ENCODE measurements at places on chromosomes 5 and 9.

DNA sequence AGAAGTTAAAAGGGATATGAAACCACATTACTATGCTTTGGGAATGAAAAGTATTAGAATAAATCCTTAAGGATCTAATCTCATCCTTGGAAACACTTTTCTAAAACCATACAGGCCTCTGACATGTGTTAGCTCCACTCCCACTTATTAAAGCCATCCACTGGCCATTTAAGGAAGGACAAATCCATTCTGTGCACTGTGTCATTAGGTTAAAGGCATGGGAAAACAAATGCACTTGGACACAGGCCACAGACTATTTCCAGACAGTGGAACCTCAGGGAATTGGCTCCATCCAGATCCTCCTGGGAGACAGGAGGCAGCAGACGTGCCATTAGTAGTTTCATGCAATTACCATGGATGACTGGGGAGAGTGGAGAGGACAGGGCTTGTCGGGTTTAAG, 454.9 kb downstream of the ENC1 start:
- no peak for DNase-seq

DNA sequence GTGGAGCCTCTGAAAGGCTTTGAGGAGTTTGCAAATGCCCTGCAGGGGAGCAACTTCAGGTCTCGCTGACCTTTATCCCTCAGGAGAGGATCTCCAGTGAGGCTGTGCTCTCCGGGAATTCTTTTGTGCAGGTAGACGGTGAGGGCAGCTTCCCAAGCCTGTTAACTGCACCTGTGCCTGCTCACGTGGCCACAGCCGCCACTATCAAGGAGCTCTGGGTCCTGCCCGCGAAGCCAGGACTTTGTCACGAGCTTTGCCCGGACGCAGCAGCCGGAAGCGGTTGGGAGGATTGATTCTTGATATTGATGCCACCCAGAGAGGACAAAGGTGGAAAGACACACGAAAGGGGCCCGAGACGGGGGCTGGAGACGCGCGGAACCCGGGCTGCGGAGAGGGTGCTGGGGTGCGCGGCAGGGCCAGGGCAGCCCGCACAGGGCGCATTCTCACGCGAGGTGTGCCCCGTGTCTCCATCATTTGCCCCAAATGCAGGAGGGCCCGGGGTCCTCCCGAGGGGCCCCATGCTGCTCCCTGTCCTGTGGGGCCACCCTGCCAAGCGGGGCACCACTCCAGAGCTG, 18.2 kb downstream of the SLC9A3 start:
- DNase-seq = no peak

DNA sequence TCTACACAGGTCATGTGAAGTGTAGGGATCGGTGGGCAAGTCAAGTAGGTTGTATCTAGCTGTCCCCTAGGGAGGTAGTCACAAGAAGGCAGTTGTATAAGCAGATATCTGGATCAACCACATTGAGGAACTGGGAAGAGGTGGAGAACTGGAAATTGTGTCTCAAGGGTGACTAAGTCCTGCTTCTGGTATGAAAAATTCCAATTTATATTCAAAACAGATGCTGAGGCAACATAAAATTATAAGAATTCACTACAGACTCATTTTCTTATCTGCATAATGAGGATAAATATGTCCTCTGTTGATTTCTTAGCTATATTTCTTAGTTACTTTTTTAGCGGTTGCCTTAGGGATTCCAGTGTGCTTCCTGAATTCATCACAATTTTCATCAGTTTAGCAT, 46.8 kb downstream of the GALNT12 start:
- DNase-seq = no peak

GRCh38 chr9:34929506-34930102, 28.5 kb upstream of the PHF24 start:
- peak; percentile 23 for DNase-seq

- DNase-seq = no peak
Measured at GRCh38 chr5:115892021-115892420, 50.3 kb downstream of the AP3S1 start.

DNA sequence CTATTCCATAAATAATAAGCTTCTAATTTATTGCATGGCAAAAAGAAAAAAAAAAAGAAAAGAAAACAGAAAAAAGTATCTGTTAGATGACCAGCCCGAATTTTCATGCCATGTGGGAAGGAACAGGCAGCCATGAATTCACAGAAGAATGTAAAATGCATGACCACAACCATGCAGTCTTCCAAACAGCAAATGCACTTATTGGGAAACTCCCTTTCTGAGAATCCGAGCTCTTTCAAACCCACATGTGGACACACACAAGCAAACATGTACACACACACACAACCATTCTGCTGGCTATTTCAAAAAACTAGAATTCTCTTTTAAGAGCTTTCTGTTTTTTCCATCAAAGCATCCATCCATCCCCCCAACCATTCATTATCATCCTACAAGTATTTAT, 236.1 kb downstream of the DNAH5 start:
- DNase-seq = no peak

GRCh38 chr5:133117166-133117911, 65.5 kb downstream of the HSPA4 start:
- DNase-seq = no peak

DNA sequence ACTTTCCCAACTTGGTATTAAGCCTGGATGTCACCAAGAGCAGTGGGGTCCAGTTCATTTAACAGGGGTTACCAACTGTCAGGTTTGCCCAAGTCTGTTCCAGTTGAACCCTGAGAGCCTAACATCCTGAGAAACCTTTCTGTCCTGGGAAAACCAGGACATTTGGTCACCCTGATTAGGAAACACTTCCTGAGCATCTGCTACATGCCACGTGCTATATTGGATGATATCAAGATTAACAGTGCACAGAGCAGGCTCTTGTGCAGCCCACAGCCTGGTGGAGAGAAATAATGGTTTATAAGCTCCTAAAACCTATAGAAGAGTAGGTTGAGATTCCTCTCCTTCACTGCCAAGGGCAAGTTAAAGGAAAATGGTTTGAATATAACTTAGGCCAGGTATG, 102.9 kb upstream of the RAD23B start:
- DNase-seq = no peak

DNA sequence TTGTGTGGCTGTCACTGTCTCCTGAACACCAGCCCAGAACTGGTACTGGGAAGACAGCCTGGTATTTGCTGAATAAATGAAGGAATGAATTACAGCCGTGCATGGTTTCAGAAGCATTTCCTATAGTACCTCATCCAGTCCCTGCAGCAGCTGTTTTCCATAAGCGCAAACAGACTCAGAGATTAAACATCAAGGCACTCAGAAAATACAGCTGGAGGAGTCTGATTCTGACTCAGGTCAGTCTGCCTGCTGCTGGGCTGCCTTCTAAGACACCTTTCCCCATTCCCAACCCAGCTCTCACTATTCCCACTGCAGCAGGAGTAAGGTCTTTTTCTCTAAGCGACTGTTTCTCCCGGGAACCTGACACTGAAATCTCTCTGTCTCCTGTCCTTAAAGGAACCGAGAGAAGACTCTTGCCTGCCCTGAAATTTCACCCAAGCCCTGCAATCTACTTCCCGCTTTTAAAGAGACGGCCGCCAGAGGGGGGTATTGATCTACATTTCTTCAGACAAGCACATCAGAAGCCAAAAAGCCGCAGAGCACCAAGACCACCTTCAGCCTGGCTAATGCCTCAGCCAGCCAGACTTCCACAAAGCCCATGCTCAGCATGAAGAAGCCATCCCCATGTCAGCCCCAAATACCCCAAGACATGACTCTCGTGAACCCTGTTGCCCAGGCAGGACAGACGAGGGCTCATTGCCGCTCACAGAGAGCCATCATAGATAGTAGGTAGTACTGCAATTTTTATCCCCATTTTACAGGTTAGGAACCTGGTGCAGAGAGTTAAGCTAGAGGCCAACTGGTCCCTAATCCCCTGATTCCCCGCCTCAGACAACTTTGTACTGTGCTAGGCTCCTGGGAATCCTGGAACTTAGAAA, 5.4 kb upstream of the FOXI1 start:
- DNase-seq = peak; percentile 67

GRCh38 chr9:93948441-93949072, 6.6 kb downstream of the BARX1 start:
- no peak for DNase-seq

- no peak for DNase-seq
Measured at GRCh38 chr5:8634219-8634618, 765.3 kb downstream of the MTRR start.

- no peak for DNase-seq
Measured at GRCh38 chr9:6944093-6944551, 186.3 kb downstream of the KDM4C start.

- no peak for DNase-seq
Measured at GRCh38 chr9:95193067-95193466, 124.4 kb downstream of the FANCC start.

DNA sequence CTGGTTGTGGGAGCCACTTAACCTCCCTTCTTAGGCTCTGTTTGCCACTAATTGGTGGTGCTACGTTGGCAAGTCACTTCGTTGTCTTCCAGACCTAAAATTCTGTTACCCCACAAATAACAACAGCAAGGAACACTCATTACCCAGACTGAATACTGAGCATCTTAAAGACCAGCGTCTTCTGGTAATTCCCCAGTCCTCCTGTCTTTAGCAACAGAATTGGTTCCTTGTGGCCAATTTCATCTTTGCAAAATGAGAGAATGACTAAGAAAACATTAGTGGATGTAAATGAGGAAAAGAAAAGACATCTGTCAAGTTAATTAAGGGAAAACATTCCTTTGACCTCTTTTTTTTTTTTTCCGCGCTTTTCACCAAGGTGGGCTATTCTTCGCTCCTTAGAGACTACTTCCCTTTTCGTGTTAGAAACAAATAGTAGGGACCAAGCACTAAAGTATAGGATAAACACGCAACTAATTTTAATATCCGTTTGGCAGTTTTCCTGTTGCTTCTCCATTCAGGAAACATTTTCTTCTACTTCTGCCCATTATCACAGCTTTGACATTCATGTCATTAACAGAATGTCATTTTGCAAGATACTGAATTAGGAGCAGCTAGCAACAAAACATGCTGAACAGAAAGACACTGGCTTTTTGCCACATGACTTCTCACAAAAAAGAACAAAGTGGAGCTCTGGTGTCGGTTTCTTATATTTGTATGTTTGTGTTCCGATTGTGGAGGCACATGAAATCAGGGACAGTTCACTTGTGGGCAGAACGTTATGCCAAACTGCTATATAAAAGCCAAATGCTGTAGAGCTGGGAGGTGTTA, 154.2 kb downstream of the CD180 start:
- no peak for DNase-seq

GRCh38 chr5:32207355-32207634, 33.2 kb upstream of the GOLPH3 start:
- DNase-seq = no peak

- DNase-seq = no peak
Measured at GRCh38 chr5:57650360-57651069, 167.9 kb upstream of the ACTBL2 start.

GRCh38 chr9:126915281-126915816, 767 bp downstream of the RALGPS1 start:
- peak; percentile 49 for DNase-seq

- DNase-seq = no peak
Measured at GRCh38 chr9:83699615-83700014, 8.1 kb downstream of the UBQLN1 start.

GRCh38 chr5:23977997-23978396, 470.6 kb downstream of the PRDM9 start:
- no peak for DNase-seq

GRCh38 chr9:20693068-20693467, 9.0 kb downstream of the FOCAD start:
- DNase-seq = no peak

- no peak for DNase-seq
Measured at GRCh38 chr5:64213011-64213410, 47.4 kb downstream of the RNF180 start.

GRCh38 chr5:128535251-128535650, 2.8 kb downstream of the FBN2 start:
- no peak for DNase-seq

- DNase-seq = no peak
Measured at GRCh38 chr5:35538198-35538931, 79.3 kb upstream of the SPEF2 start.

GRCh38 chr9:84781931-84782866, 112.7 kb downstream of the NTRK2 start:
- DNase-seq = no peak

DNA sequence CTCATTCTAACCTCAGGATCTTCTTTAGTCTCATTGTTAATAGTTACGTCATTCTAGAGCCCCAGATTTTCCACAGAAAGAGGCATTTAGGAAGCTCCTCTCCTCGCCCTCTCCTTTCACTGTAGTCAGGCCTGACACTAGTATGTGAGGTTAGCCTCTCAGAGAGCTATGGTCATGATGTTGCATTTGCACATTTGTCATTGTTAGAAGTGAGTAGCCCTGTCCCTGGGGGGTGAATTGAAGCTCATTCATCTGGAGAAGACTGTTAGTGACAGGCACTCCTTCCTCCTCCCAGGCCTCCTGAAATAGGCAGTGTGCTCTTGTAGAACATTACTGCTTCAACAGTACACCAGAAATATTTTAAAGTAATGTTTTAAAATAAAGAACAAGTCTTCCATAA, 26.6 kb upstream of the LRRTM2 start:
- DNase-seq = no peak

- no peak for DNase-seq
Measured at GRCh38 chr5:56735849-56736641, 79.3 kb upstream of the MAP3K1 start.

DNA sequence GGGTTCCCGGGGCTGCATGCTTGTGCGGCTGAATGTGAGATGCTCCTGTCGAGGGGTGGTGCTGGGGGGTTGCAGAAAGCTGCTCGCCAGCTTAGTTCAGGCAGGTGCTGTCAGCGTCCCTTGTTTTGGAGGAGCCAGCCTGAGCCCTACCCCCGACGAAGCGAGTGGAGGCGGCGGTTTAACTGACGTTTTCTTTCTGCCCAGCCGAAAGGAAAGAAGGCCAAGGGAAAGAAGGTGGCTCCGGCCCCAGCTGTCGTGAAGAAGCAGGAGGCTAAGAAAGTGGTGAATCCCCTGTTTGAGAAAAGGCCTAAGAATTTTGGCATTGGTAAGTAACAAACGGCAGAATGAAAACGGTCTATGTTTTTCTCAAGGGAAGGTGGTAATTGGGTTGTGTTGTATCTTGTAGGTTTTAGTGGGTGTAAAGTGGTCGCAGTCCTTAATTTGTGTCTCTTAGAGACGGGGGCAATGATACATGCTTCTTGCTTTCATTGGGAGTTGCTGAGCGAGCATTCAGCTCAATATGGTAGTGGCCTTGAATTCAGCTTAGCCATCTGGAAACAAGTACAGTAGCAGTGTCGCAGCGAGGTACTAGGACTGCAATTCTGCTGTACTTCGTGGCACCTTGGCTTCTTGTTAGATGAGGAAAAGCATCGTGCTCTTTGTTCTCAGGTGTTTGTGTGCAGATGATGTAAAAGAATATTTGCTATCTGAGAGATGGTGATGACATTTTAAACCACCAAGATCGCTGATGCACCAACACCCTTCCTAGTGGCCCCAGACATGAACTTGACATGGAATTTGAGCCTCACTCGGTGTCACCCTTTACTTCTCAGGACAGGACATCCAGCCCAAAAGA, 928 bp downstream of the RPL7A start:
- DNase-seq = no peak

GRCh38 chr5:112372543-112372942, 46.5 kb downstream of the EPB41L4A start:
- no peak for DNase-seq

DNA sequence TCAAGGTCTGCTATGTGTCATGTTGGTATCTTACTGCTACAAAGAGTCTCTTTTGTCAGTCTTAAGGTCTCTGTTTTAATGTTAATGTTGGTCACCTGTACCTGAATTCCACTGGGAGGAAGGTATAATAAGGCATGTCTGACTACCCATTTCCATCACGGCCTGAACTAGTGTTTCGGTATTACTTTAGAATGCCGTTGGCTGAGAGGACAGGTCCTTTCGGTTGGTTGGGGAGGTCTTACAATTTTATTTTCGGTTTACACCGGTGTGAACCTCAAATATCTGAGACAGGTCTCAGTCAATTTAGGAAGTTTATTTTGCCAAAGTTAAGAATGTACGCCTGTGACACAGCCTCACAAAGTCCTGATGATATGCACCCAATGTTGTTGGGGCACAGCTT, 154.9 kb upstream of the ABCA1 start:
- no peak for DNase-seq
